ENCODE measurements at places on chromosomes 6 and 20.
A peak's percentile ranks its signal among the peaks of the same experiment; 100 is the strongest.

- no peak for DNase-seq
Measured at GRCh38 chr6:7513529-7513928, 27.9 kb upstream of the DSP start.

GRCh38 chr20:37697314-37697713 is 3.5 kb downstream of the CTNNBL1 start:
- DNase-seq = peak; percentile 84

DNA sequence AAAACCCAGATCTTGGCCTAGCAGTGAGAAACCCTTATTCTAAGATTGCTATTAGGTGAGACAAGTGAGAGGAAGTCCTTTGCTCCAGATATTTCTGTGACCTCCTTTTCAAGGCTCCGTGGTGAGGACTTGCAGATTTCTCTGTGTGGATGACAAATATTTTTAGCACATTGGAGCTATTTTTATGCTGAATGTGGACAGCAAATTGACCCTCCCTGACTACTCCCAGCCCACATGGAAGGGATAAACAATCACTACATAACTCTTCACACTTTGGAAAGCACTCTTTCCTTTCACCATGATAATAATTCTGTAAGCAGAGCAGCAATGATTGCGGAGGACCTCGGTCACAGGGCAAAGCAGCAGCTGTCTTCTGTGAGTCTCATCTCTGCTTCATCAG is 88.0 kb upstream of the ADGRF1 start:
- no peak for DNase-seq

GRCh38 chr6:72553531-72554511 is 68.0 kb upstream of the KCNQ5 start:
- DNase-seq = no peak

DNA sequence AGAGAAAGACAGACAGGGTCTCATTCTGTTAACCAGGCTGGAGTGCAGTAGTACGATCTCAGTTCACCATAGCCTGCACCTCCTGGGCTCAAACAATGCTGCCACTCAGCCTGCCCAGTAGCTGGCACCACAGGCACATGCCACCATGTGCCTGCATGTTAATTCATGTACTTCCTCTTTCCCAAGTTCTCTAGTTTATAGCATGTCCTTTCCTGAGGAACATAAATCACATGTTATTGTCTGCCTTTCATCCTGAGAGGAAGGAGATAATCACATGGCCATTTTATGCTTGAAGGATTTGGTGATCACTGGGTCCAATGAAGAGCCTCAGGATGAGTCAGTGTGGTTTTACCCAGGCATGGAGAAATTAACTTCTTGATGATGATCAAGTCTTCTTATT is 47.9 kb downstream of the COL11A2 start:
- peak; percentile 96 for DNase-seq
